ENCODE measurements at places on chromosomes 13 and 19.
A peak's percentile ranks its signal among the peaks of the same experiment; 100 is the strongest.

- no peak for DNase-seq
These were observed 70.6 kb downstream of the IER2 start for GRCh38 chr19:13220847-13221246.

GRCh38 chr19:54147676-54148075 lies 10.1 kb downstream of the CNOT3 start:
- DNase-seq = no peak

GRCh38 chr13:80860845-80861244 lies 519.9 kb upstream of the SPRY2 start:
- no peak for DNase-seq

DNA sequence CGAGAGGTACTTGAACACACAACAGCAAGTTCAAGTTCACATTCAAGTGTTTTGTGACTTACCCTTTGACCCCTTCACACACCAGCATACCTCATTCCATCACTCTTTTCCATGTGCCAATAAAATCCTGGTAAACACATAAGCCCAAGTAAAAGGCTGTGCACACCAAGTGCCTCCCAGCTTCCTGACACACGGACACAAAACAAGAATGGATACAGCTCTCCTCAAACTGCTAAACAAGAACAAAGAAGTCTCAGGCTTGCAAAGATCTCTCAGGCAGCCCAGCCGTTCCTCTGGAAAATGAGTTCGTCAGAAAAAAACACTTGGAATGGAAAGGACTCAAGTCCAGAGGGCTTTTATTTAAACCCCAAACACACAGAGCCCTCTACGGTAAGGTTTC lies 83.7 kb downstream of the NUFIP1 start:
- DNase-seq = no peak

DNA sequence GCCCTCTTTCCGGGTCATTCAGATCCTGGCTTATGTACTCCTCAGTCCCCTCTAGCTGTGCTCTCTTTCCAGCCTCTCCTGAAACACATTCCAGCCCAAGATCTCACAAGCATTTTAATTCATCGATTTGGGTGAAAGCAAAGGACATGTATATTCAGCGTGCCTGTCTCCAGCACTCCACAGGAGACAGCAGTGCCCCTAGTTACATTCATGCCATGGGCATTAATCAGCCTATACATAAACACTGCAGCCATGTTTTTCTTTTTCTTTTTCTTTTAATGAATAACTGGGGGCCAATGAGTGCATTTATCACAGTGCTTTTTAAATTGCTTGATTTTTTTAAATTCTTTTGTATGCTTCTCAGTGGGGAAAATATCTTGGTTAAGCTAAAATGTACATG lies 199.1 kb downstream of the DCT start:
- DNase-seq = no peak

DNA sequence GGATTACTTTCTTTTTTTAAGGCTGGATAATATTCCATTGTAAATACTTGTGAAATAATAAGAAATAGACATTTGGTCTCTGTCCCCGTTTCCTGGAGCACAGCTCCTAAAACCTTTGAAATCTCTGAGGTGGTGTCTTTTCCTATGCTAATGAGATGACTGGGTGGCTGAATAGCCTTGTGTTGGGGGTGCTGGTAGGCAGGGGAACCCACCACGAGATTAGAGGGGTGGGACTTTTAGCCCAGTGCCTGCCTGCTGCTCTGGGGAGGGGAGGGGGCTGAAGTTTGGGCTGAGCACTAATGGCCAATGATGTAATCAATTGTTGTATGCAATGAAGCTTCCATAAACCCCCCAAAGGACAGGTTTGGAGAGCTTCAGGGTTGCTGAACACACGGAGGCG lies 175.7 kb downstream of the FGF9 start:
- no peak for DNase-seq

- no peak for DNase-seq
These were observed 14.7 kb downstream of the DGKH start for GRCh38 chr13:42063105-42063504.

- no peak for DNase-seq
These were observed 244.5 kb downstream of the EFNB2 start for GRCh38 chr13:106291006-106291405.

DNA sequence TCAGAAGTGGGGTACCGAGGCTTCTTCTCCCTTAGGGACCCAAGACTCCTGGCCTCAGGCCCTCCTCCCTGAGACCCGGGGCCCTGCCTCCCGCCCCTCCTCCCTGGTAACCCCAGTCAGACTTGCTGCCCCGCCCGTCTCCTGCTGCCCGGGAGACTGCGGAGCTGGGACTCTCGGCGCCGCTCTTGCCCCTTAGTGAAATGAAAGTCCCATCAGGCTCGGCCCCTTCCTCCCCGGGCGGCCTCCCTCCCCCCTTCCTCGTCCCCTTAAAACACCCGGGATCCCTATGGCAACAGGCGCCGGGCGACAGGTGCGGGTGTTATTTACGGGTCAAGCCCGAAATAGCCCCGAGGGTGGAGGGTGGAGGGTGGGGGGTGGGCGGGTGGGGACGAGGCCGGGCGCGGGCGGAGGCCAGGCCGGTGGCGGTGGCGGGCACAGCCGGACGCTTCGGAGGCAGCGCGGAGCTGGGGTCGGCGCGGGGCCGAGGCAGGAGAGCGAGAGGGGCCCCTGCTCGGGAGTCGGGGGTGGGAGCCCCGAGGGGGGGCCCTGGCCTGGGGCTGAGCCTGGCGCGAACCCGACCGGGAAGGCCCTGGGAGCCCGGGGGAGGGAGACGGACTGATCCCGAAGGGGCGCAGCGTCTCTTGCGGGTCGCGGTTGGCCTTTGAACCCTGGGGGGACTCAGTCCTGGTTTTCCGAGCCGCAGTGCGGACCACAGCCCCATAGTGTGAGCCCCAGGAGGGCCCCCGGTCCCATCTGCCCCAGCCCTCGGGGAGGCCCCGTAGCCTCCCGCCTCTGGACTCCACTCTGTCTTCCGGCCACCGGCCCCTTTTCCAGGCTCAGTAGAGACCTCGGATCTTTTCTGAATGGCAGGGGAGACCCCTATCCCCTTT lies at the start of gene CACNG6:
CACNG6 (plus strand) TSS at position 414 of the 890 bp plus-strand sequence. CDS start 1,241 bp downstream, outside the sequence.
- DNase-seq = no peak

- DNase-seq = no peak
These were observed 278.7 kb downstream of the GPC6 start for GRCh38 chr13:93505104-93505952.

DNA sequence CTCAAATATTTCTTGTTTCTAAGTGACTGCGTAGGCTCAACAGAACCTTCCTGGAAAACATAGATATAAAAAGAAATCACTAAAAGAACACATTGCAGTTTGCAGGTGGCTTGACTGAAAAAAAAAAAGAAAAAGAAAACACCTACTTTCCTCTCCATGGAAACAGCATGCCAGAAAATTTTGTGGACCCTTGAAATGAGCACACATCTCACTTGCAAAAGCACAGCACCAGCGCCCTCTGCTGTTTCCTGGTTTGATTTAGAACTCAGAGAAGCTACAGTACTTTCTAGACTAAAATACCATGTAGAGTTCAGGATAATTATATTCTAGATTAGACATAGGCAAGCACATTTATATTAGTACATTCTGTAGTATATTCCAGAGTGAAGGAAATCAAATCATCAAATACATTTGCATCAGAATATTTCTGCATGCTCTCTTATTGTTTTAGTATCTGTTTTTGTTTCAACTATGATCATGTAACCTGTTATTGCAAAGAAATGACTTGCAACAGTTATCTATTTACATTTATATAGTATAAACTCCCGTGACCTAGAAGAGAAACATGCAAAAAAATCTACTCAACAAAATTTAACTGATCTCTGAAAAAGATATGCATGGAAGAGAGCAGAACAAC lies 22.3 kb upstream of the XPO4 start:
- peak; percentile 64 for DNase-seq

GRCh38 chr13:78787190-78787589 lies 128.2 kb upstream of the OBI1 start:
- DNase-seq = no peak

GRCh38 chr19:35231956-35232645 lies 3.6 kb upstream of the FAM187B start:
- no peak for DNase-seq

GRCh38 chr19:7787141-7787540 lies 24.1 kb downstream of the CLEC4M start:
- no peak for DNase-seq

DNA sequence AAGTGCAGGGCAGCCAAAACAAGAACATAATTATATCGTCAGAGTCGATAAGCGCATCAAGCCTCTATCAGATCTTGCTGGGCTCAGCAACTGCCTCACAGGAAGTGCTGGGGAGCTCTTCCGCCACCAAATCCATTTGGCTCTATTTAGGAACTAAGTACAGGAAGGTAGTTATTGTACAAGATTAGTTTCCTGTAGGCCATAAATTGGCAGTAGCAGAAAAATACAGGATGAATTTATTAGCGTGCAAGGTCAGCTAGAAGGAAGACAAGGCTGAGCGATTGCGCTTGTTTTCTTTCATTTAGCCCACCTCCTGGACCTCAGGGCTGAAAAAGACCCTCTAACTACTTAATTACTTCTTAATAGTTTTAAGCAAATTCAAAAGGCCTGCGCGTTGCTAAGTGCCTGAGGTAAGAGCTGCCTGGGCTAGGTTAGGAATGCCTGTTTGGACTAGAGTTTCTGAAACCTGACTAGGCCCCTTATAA lies 118.5 kb downstream of the IRS2 start:
- DNase-seq = no peak

DNA sequence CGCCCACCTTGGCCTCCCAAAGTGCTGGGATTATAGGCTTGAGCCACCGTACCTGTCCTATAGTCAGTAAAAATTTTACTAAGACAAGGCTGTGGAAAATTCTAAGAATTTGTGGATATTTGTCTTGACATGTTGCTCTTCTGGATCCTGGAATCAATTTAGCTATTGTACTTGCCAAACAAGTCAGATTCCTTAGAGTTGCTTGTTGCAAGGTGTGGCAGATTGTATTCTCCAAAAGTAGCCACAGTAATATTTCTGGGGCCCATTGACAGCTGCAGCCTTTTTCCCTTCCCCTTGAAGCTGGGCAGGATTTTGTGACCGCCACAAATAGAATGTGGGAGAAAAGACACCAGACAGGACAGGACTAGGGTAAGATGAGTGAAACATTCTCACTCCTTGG lies 98.8 kb upstream of the TMTC4 start:
- no peak for DNase-seq

- DNase-seq = no peak
These were observed 880 bp upstream of the TMEM160 start for GRCh38 chr19:47049307-47049700.

DNA sequence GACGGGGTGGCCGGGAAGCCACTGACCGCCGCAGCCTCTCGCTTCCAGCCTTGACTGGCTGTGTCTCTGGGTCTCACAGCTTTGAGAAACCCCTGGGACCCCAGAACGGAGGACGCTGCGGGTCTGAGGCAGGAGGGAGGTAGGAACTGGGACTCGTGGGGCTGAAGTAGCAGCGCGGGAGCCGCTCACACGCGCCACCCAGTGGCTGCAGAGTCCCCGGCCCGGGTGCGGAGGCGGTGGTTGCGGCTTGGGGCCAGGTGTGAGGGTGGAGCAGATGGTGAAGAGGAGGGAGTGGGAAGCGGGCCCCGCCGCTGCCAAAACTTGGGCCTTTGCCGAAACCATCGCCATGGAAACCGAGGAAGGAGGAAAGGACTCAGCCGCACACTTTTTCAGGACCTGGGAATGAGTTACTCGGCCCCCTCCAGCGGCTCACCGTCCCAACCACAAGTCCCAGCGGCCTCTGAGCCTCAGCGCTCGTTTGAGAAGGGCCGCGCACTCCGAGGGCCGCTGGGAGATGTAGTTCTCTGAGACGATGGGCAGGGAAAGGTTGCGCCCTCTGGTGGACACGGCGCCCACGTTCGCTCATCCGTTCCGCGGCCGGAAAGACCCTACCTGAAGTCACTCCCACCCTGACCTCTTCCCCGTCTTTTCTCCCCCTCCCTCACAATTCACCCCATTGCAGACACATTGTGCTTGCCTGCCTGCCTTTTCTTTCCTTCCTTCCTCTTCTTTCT lies 2.2 kb upstream of the SLC17A7 start:
- DNase-seq = peak; percentile 95
